ENCODE measurements at places on chromosomes 7 and 10. TPM values are rescaled to one million over a fixed set of nuclear protein-coding genes. Genes with fewer than 3 reads are reported as not detected.

The ATOH7 gene
- not detected for polyA plus RNA-seq

The CHN2 gene
- polyA plus RNA-seq, result 30.4 TPM

The ARHGEF35 gene
- 1.6 TPM for polyA plus RNA-seq

The C10orf143 gene
- 24.6 TPM for polyA plus RNA-seq

The RSU1 gene
- 132 TPM for polyA plus RNA-seq

The MINDY3 gene
- 4.6 TPM for polyA plus RNA-seq

The CTAGE8 gene
- polyA plus RNA-seq, result 0.60 TPM

The GCK gene
- 0.46 TPM for polyA plus RNA-seq

The CYP2E1 gene
- polyA plus RNA-seq, result 0.68 TPM

DNA sequence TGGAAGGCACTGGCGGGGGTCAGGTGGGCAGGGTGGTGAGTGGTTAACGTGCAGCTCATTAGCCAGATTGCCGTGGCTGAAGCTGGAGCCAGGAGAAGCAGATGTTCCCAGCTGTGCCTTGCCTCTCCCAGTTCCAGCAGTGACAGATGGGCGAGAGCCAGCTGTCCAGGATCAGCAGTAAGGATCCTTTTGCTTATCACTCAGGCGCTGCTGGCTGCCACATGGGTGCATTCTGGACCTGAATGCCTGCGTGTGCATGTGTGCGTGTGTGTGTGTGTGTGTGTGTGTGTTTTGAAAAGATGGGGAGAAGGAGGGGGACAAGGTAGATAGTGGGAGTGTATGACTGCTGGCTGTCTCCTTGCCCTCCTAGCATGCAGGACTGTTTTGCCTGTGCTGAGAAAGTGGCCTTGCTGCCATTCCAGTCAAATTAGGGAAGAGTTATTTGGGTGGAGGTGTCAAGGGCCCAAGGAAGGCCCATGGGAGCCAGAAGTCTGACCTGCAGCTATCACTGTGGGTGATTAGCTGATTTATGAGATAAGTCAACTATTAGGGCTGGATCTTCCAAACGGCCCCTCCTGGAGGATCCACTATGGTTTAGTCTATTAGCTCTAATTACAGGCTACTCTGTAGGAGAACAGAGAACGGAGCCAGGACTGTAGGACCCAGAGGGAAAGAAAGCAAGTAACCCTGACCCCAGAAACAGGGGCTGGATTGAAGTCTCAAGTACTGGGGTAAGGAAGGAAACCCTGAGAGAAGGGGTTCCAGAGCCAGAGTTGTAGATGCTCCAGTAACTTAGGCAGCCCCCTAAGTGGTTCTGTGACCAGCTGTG lies 3.3 kb downstream of the EPHA1 start:
- H3K36me3 ChIP-seq, result no peaks in the 10 kb centered on the region
- peaks cover 50% of the 10 kb centered on the region for H3K4me1 ChIP-seq
- no peak for DNase-seq
- H3K27ac ChIP-seq, result no peak overlapping the region
- H3K27me3 ChIP-seq, result no peaks in the 10 kb centered on the region

GRCh38 chr10:48399056-48399541 lies 92.6 kb downstream of the MAPK8 start:
- no peaks in the 10 kb centered on the region for H3K27me3 ChIP-seq
- no peak overlapping the region for H3K4me3 ChIP-seq
- H3K4me1 ChIP-seq, result no peaks in the 10 kb centered on the region
- DNase-seq, result no peak

GRCh38 chr7:7569615-7570014 lies 2.9 kb downstream of the MIOS start:
- H3K27ac ChIP-seq, result no peak overlapping the region
- peaks cover 44% of the 10 kb centered on the region for H3K4me1 ChIP-seq
- DNase-seq, result no peak

DNA sequence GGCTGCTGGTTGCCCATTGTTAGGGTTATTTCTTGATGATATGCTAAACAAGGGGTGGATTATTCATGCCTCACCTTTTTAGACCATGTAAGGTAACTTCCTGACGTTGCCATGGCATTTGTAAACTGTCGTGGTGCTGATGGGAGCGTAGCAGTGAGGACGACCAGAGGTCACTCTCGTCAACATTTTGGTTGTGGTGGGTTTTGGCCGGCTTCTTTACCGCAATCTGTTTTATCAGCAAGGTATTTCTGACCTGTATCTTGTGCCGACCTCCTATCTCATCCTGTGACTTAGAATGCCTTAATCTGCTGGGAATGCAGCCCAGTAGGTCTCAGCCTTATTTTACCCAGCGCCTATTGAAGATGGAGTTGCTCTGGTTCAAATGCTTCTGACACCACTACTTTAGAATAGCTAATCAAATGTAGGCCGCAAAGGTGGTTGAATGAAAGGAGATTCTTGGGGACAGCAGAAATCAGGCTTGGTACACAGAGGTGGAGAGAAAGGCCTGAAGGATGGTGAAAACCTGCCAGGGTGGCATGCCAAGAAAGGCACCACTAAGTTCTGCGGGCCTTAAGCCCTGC lies 17.9 kb upstream of the SMO start:
- H3K4me3 ChIP-seq, result no peak overlapping the region
- H3K27ac ChIP-seq, result no peak overlapping the region
- DNase-seq, result no peak

GRCh38 chr10:7457478-7458316 lies 46.9 kb upstream of the SFMBT2 start:
- no peak overlapping the region for H3K27ac ChIP-seq
- no peak for DNase-seq
- no peaks in the 10 kb centered on the region for H3K36me3 ChIP-seq
- no peak overlapping the region for H3K4me3 ChIP-seq
- H3K4me1 ChIP-seq, result no peaks in the 10 kb centered on the region

DNA sequence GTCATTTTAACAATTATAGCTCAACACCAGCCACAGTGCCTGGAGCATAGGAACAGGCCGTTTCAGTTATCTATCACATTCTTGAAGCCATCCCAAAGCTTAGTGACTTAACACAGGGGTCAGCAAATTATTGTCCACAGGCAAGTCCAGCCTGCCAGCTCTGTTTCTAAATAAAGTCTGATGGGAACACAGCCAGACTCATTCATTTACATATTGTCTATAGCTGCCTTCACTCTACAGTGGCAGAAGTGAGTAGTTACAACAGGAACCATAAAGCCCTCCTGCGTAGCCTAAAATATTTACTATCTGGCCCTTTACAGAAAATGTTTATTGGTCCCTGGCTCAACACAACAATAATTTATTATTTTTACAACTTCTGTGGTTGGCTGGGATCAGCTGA lies 407.5 kb upstream of the AUTS2 start:
- H3K27ac ChIP-seq, result no peak overlapping the region
- no peak overlapping the region for H3K4me3 ChIP-seq
- no peak for DNase-seq

DNA sequence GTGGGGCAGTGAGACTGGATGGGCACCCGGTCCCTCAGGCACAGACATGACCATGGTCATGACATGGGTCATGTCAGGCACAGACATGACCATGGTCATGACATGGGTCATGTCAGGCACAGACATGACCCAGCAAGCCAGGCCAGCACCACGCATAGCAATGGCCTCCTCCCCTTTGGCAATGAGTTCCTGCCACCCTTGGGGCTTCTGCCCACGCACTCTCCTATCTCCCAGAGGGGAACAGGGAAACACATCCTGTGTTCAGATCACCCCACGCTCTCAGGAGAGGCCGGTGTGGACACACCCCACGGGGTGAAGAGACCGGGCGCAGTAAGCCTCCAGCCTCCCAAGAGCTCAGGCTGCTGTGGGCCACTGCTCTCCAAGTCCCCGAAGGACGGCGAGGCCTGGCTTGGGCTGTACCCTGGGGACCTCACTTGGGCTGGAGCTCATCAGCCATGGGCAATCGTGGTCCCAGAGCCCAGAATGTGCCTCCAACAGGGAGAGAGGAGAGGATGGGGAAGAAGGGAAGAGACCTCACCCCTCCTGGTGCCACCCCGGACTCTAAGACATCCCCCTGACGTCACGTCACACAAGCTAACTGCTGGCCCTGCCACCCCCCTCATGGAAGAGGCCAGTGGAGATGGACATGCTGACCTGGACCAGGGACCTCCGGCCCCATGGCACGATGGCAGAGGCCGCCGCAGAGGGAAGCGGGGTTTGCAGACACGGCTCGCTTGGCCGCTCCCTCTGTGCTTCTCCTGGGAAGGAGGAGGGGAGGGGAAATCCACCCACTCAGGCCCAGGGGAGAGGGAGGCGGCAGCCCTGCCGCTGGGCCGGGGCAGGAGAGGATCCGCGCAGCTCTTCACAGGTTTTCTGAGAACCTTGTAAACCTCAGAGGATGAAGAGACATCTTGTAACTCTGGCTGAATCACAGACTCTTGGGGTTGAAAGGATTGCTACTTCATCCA lies 269.6 kb downstream of the ELFN1 start:
- peaks cover 9% of the 10 kb centered on the region for H3K36me3 ChIP-seq
- peak overlapping the region; percentile 97 for H3K4me3 ChIP-seq

GRCh38 chr10:124721330-124722045 lies 22.7 kb downstream of the FAM53B start:
- no peak for DNase-seq
- H3K4me3 ChIP-seq, result no peak overlapping the region
- no peak overlapping the region for H3K27ac ChIP-seq
- H3K27me3 ChIP-seq, result no peaks in the 10 kb centered on the region
- peaks cover 5% of the 10 kb centered on the region for H3K36me3 ChIP-seq
- peaks cover 99% of the 10 kb centered on the region for H3K4me1 ChIP-seq

DNA sequence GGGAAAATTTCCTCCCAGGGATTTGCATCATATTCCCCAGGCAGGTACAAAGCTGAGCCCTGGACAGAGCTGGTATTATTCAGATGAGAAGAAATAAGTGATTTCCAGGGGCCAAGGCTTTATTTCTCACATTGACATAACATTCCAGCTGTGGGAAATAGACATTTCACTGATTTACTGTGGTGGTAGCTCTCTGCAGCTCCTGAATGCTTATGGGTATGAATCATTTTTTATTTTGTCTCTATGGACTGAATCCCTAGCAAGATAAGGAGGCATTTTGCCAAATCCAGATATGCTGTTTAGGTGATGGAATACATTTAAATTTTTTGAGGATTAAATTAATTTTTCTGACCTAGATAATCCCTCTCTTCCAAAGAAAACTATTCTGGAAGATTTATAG lies 97.9 kb downstream of the MTPN start:
- H3K27me3 ChIP-seq, result no peaks in the 10 kb centered on the region
- no peak overlapping the region for H3K27ac ChIP-seq
- H3K4me1 ChIP-seq, result no peaks in the 10 kb centered on the region

DNA sequence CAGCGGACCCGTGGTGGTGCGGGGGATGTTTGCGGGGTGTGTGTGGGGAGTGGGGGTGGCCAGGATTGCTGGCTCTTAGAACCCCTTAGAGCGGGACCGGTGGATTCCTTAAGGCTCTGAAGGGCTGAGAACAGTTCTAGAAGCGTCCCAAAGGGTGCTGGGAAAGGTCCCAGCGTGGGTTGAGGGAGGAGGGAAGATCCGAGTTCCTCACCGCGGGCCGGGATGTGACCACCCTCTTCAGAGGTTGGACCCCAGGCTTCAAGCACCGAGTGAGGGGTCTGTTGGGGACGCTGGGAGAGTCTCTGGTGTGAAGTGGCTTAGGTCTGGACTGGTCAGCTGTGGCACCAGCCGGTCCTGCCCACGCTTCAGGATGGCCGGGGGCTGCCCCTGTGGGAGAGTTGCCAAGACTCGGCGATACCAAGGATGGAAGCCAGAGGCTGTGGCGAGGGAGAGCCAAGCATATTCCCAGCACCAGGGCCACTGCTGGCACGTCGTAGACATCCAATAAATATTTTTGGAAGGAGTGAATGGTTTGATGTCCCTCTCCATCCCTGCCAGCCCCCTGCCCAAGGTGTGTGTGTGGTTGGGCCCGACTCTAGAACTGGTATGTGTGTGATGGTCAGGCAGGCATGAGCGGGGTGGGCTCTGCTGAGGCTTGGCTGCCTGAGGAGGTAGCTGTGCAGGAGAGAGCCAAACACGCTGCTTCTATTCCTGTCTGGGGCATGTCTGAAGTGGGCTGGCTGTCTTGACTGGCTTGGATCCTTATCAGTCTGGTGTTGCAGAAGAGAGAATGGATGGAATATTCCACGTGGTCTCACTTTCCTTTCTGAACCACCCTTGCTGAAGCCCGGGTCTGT lies 19.2 kb downstream of the ZNF775 start:
- no peak for DNase-seq
- no peaks in the 10 kb centered on the region for H3K36me3 ChIP-seq

DNA sequence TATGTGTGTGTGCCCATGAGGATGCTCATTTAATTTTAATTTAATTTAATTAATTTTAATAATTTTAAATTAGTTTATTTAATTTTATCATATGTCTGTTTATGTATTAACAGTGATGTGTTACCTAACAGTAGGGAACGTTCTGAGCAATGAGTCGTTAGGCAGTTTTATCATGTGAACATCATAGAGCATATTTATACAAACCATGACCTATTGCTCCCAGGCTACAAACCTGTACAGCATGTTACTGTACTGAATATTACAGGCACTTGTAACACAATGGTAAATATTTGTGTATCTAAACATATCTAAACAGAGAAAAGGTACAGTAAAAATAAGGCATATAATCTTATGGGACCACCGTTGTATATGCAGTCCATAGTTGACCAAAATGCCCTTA lies 13.7 kb upstream of the CFAP69 start:
- H3K27me3 ChIP-seq, result no peaks in the 10 kb centered on the region
- no peak overlapping the region for H3K4me3 ChIP-seq
- no peaks in the 10 kb centered on the region for H3K36me3 ChIP-seq
- no peaks in the 10 kb centered on the region for H3K4me1 ChIP-seq
- no peak overlapping the region for H3K27ac ChIP-seq
- DNase-seq, result no peak

DNA sequence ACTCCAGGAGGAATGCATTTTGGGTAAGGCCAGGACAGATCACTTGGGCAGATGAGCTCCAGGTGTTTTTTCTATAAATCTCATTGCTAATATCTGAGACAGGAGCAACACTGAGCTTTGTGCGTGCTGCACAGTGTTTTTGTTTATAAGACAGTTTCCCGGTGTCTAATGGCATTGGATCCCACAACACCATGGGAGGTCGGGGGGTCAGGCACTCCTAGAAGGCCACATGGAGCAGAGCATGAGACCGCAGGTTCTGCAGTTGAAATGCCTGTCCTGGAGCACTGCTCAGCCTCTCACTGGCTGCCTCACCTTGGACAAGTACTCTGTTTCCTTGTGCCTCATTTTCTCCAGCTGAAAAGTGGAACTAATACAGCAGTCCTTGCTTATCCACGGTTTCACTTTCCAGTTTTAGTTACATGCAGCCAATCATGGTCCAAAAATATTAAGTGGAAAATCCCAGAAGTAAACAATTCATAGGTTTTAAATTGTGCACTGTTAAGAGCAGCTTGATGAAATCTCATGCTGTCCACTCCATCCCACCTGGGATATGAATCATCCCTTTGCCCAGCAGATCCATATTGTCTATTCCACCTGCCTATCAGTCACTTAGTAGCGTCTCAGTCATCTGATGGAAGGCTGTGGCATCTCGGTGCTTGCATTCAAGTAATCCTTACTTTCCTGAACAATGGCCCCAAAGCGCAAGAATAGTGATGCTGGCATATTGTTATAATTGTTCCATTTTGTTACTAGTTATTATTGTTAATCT lies 35.2 kb downstream of the ATXN7L1 start:
- no peak overlapping the region for H3K4me3 ChIP-seq
- no peaks in the 10 kb centered on the region for H3K36me3 ChIP-seq
- peaks cover 7% of the 10 kb centered on the region for H3K4me1 ChIP-seq
- no peak overlapping the region for H3K27ac ChIP-seq

- no peak overlapping the region for H3K27ac ChIP-seq
- no peaks in the 10 kb centered on the region for H3K36me3 ChIP-seq
- H3K4me1 ChIP-seq, result no peaks in the 10 kb centered on the region
- H3K4me3 ChIP-seq, result no peak overlapping the region
- no peak for DNase-seq
- no peaks in the 10 kb centered on the region for H3K27me3 ChIP-seq
Measured at GRCh38 chr7:28222636-28223035, 42.0 kb upstream of the JAZF1 start.

Measured in CD8-positive, alpha-beta memory T cell (primary cell).